Left lung (tissue), 14 donors: ENCODE measurements at places on chromosomes 6 and 20. TPM values are rescaled to one million over a fixed set of nuclear protein-coding genes. Genes with fewer than 3 reads are reported as not detected.

- no peak for DNase-seq
These were observed 56.7 kb downstream of the ARHGAP18 start for GRCh38 chr6:129653229-129653628.

DNA sequence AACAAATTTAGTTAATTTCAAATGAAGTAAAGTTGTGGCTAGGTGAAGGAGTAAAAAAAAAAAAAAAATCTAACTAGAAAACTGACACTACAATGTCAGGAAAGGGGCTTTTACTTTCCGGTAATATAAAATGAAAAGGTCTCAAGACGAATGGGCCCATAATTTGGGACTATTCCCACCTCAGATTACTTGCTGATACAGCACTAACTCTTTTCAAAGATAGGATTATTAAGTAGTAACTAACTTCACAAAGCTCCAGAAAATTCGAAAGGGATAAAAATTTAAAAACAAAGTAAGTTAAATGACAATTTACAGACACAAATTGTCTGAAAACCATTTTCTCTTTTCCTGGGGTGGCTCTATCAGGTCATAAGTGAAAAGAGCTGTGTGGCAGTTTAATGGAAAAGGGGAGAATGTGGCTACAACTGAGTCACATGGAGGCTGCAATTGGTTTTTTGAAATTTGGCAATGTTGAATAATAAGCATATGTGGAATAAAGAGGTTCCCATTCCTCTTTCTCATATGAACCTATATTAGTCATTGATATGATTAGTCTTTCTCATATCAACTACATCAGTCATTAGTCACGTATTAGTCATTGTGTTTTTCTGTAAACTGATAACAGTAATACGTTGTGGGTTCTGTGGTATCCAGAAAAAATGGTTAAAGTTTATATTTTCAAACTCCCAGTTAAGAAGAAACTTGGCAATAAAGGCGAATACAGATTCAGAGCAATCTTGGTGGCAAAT lies 78.0 kb downstream of the RWDD2A start:
- no peak for DNase-seq

GRCh38 chr20:50061151-50062005 lies 51.6 kb downstream of the UBE2V1 start:
- no peak for DNase-seq

DNA sequence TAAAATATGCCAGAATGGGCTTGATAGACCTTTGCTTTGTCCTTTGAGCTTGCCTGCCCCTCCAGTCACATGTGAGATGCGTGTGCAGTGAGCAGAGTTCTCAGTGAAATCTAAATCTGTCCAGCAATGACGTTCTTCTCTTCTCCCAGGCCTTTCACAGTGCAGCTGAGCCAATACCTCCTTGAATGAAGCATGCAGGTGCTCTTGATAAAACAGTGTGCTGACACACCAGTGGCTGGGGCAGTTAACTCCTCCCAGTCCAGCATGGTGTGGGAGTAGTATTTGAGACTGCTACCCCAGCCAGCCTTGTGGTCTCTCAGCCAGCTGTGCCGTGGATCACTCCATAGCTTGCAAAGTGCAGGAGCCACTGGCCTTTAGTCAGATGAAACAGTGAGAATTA lies 240.5 kb downstream of the FARS2 start:
- no peak for DNase-seq

Gene CRISP3
- 0.29 TPM for polyA plus RNA-seq

Gene MYT1
- 0.38 TPM for polyA plus RNA-seq

Gene HLA-DPA1
- 31.2 TPM for polyA plus RNA-seq

DNA sequence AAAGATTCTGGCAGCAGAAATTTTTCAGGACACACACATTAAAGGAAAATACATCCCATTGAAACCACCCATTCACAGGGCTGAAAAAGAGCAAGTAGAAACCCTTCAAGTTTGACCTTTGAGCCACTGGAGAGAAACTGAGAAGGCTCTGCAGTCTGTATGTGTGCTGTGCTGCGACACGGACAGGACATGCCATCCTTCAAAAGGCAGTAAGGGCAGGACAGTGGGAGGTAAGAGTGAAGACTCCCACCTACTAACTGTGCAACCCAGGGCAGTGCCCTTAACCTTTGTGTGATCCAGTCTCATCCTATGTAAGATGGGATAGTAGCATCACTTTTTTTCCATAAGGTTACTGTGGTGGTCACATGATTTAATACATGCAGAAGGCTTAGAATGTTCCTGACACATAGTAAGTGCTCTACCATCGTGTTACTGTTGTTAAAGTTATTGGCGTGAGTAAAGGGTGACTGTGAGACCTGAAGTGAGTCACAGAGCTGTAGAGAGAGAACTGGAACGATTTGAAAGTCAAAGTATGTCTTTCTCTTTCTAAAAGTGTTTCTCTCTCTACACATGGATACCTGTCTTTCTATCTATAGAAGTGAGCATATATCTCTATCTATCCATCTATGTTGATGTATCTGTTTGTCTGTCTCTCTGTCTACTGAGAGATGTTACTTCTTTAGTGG lies 153.7 kb upstream of the OLIG3 start:
- DNase-seq, result no peak

DNA sequence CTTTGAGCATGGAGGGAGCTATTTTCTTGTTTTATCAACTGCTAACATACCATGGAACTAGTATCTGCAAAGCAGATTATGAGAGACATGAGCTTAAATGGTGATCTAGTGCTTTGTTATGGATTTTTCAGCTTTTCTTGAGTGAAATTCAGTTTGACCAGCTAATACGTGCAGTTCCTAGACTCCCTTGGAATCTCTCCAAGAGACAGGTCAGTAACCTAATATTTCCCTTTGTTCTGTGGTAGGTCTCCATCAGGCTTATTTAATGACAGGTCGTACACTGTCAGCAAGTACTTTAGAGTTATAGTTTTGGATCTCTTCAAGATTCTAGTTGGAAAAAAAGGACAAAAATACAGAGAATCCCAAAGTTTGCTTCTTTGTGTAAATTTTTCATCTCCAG lies 43.9 kb downstream of the HDAC2 start:
- DNase-seq, result no peak

Gene C2
- polyA plus RNA-seq, result 7.6 TPM

GRCh38 chr6:154457881-154458284 lies 52.6 kb downstream of the CNKSR3 start:
- DNase-seq, result no peak

DNA sequence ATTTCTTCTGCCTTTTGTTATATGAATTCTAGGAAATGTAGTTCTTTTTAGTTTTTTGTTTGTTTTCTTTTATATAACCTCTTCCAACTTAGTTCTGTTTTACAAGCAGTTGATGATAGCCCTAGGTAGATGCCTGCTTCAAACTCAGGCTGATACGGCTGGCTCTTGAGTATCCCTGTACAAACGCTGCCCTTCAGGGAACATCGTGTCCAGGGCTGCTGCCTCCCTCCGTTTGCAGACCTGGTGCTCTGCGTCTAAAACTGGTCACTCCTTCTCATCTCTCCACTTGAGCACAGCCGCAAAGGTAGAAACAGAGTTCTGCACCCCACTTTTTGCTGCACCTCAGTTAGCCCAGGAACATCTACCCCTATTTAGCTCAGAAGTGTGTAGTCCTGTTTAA lies 310.1 kb downstream of the PRL start:
- no peak for DNase-seq

- no peak for DNase-seq
These were observed 157.8 kb downstream of the SCML4 start for GRCh38 chr6:107666084-107666980.

Gene SLC29A1
- 25.0 TPM for polyA plus RNA-seq

Gene ZBTB46
- 9.4 TPM for polyA plus RNA-seq

DNA sequence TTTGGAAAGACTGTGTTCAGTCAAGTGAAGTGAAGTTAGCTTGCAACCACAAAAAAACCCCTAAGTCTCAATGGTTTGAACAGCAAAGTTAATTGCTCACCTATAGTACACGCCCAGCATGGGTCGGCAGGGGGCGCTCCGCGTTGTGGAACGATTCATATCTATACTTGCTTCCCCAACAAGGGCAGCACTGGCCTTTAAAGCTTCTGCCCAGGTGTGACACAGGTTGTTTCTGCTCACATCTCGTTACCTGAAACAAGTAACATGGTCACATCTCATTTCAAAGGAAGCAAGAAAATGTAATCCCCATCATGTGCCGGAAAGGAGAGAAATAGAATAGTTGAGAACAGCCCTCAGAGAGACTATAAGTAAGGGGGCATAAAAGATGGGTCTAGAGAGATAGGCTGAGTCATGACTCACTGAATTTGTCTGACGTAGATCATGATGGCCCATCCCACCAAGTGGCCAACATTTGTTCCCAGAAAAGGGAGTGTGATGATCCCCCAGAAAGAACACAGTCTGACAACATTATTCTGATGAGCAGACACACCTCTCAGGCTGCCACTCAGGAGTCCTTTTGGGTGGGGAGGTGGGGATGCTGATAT lies 29.0 kb downstream of the HNF4A start:
- DNase-seq, result peak; percentile 68

DNA sequence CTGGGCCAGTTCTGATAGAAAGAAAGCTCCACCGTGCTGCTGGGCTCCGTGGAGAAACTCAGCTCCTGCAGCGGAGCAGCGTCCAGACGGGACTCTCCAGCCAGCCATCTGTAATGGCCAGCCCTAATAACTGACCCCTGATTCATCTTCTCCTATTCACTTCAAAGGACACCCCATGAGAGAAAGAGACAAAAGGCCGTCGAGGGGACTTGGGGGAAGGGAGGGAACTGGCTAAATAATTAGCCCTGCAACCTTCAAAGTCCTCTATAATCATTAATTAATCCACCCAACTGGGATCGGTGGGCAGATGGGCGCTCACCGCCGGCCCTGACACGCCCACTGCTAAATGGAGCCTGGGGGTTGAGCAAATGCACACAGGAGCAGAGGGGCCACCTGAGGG lies 512.4 kb downstream of the CD83 start:
- no peak for DNase-seq

Gene CUL9
- 42.7 TPM for polyA plus RNA-seq

DNA sequence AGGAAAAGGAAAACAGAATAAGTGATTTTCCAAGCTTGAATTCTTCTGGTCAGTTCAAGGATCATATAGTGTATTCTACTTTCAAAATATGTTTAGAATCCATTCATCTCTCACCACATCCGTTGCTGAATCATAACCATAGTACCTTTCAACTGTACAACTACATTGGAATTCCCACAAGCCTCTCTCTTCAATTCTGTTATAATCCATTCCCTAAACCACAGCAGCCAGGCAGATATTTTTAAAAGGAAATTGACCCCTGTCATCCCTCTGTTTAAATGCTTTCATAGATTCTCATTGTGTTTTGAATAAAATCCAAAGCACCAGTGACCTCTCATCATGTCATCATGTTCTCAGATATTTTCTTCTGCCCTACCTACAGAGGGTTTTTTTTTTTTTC lies 412.7 kb downstream of the GRIK2 start:
- DNase-seq, result no peak

Gene LPIN3
- 18.0 TPM for polyA plus RNA-seq

DNA sequence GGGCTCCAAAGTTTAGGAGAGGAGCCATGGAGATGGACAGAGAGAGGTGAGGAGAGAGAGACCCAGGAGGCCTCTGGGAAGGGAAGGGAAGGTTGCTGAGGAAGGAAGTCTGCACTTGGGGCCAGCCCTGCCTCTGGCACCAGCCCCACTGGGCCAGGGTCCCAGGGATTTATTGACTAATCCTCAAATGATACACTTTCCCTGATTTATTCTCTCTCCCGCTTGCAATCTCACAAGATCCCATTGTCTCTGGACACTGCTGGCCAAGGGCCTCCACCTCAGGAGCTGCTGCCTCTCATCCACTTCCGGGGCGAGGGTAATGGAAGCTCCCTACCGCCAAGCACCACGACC lies 43.6 kb upstream of the FOXP4 start:
- DNase-seq, result no peak

Gene HLA-DQA1
- polyA plus RNA-seq, result 5.1 TPM

DNA sequence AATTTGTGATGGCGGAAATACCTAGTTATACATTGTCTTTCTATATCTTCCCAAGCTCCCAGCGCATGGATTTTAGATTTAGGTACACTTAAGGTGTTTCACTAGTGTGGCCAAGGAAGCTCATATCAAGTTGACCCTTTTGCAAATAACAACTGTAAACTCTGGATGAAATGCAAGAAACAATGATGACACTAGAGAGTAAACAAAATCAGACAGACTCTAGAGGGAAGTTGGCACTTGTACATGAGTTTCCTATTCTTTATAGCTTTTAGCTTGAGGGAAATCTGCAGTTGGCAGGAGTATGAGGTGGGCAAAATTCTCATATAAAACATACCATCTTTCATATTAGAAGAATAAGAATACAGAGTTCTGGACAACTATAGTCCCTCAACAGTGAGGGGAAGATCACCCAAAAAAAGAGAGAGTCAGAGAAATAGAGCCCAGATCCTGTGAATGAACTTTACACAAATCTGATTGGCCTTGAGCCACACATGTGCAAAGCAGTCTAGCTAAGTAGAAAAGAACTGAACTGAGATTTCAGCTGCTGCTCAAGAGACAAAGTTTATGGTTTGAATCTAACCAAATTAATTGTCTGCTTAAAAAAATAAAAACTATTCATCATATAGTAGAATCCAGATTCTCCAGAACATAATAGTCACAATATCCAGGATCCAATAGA lies 26.1 kb downstream of the TXLNB start:
- no peak for DNase-seq

Gene TPD52L1
- polyA plus RNA-seq, result 81.0 TPM

DNA sequence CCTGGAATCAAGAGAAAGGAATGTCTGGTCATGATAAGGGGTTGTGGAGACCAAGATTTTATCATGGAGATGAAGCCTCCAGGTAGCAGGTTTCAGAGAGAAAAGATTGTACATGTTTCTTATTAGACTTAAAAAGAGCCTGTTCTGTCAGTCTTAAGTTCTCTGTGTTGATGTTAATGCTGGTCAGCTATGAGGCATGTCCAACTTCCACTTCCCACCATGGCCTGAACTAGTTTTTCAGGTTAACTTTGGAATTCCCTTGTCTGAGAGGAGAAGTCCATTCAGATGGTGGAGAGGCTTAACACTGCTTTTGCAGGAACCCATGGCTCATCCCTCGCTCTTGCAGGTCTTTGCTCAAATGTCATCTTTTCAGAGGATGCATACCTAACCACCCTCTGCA lies 27.5 kb upstream of the TAB2 start:
- no peak for DNase-seq

Gene SLC22A23
- 31.2 TPM for polyA plus RNA-seq

- DNase-seq, result no peak
These were observed 102.9 kb upstream of the KCNG1 start for GRCh38 chr20:51125780-51126179.

DNA sequence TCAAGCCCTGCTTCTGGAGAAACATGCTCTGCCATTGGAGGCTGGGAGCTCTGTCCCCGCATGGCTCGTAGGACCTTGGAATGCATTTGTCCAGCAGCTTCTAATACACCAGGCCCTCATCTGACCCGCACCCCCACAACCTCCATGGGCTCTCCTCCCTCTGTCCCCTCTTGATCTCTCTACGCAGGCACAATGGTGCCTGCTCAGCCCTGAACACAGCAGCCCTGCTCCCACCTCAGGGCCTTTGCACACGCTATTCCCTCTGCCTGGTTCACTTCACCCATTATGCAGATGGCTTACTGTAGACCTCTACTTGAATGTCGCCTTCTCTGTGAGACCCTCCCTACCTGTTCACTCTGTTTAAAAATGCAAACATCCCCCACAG lies 27.0 kb upstream of the PTGIS start:
- DNase-seq, result no peak
